ENCODE measurements at places on chromosomes 3 and 15.

DNA sequence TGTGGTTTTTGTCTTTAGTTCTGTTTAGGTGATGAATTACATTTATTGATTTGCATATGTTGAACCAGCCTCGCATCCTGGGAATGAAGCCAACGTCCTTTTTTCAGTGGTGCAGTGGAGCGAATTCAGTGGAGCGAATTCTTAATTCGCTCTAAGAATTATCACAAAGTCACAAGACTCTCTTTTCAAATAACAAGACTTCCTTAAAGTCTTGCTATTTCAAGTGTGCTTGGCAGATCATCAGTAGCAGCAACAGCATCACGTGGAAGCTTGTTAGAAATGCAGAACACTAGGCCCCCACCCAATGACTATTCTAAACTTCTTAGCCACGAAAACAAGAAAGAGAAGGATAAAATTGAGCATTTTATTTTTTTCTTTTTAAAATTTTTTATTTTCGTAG is 58.1 kb upstream of the CD200R1L start:
- DNase-seq: no peak

GRCh38 chr15:75174729-75175128 is 27.0 kb upstream of the C15orf39 start:
- no peak for DNase-seq

DNA sequence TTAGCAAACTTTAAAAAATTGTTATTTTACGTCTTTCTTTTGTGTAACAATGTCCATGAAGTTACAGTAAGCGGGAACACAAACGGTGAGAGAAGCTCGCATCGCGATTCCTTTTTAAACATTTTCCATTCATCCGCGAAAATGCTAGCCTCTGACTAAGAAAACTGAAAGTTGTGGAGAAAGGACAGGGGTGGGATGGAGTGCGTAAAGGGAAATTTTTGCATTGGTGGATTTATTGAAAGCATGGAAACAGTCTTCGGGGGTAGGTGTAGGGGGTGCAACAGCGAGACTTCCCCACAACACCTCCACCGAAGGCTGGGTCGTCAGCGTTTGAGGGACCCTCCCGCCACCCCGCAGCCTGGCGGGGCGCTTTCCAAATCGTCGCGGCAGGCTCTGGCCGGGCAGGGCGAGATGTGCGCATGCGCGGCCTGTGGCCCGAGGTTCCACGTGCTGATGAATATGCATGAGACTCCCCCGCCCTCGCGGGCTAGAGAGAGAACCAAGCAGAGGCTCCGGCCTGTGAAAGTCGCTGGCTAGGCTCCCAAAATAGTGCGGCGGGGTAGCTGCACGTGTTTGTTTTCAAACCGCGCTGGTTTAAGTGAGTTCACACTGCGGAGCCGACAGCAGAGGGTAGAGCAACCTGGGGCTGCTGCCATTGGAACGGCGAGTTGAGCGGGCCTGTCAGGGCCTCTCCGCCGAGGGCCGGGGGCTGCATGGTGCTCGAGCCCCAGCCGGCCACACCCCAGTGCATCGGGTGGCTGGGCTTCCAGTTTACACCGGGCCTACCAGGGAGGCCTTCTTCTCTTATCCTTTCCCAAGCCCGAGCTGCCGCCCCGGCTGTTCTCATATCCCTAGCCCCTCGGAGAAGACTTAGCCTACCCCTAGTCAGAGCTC is 9.9 kb downstream of the ZIC1 start:
- DNase-seq: peak; percentile 23

DNA sequence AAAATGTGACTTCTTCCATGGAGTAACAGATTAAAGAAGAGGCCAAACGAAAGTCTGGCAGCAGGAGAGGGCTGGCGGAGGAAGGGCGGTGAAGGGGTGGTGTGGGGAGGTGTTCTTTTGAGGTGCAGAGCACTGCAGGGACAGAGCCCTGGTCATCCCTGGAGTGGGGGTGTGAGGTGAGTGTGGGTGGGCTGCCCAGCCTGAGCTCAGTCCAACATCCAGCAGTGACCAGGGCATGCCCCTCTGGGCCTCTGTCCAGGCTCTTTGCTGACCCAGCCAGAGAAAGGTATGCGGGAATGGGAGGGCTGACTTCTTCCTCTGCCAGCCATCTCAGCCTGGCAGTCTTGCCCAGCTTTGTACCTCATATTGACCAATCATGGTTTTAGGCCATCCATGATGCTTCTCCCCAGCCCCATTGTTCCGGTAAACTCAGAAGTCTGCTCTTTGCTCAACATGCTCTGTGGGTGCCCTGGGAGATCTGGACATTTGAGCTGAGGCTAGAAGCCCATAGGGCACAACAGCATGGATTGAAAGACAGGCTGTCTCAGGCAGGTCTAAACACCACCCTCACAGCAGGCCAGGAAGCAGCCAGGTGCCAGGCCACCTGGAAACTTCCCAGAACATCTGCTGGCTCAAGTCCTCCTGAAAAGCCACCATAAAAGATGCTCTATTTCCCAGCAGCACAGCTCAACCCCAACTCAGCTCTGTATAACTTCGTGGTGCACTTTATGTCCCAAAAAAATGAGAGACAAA is 25.9 kb upstream of the CXCR6 start:
- no peak for DNase-seq

DNA sequence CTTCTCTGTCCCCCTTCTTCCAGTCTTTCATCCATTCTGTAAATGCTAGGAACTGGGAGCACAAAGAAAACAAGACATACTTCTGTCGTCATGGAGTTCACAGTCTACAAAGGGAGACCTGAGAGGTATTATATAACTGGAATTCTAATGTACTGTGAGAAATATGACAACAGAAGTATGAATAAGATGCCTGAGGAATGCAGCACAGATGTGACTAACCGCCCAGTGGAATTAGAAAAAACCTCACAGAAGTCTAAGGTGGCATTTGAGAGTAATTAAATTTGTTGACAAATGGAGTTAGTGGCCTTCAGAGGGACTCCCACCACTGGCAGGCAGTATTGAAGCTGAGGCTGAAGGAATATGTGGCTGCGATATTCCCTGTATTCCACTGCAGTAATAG is 168.5 kb upstream of the FAM3D start:
- peak; percentile 43 for DNase-seq

DNA sequence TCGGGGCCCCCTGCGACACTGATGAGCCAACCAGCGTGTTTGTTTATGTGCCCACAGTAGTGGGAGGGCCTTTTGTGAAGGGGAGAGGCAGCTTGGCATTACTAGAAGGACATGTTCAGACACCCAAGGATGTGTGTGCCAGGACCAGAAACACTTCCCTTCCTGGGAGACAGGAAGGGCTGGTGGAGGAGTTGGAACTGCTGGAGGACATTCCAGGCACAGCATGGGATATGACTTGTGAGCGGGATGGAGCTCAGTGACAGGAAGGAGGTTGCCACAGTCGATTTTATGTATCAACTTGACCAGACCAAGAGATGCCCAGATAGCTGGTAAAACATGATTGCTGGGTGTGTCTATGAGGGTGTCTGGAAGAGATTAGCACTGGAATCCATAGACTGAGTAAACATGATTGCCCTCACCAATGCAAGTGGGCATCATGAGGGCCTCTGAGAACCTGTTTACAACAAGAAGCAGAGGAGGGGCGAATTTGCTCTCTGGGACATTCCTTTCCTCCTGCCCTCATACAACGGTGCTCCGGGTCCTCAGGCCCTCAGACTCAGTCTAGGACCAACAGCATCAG is 106.4 kb upstream of the TLE3 start:
- DNase-seq: no peak

DNA sequence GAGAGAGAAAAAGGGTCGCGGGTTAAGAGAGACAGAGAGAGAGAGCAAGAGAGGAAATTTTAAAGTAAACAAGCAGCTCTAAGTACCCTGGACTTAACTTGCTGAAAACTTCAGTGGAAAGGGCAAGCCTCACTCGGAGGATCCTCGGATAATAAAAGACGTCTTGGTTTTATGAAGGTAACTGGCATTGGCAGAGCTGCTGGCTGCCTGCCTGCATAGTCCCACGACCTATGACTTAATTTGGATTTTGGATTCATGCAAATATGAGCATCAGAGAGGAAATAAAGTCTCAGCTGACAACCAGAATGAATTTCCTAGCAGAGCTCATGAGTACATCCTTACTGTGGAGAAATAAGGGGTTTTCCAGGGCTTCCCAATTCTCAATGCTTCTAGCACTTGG is 95.1 kb upstream of the PDZRN3 start:
- DNase-seq: no peak

DNA sequence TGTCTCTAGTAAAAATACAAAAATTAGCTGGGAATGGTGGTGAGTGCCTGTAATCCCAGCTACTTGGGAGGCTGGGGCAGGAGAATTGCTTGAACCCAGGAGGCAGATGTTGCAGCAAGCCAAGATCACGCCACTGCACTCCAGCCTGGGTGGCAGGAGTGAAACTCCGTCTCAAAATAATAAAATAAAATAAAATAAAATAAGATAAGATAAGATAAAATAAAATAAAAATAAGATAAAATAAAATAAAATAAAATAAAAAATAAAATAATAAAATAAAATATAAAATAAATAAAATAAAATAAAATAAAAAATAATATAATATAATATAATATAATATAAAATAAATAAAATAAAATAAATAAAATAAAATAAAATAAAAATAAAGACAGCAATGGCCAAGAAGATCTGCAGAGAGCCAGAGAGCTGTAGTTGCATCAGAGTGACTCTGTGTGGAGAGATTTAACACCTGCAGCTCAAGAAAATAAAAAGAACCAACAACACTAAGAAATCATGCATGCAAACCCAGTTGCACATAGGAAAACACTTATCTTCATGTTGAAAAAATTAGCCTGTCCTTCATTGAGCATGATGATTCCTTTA is 25.9 kb downstream of the LIPH start:
- no peak for DNase-seq

DNA sequence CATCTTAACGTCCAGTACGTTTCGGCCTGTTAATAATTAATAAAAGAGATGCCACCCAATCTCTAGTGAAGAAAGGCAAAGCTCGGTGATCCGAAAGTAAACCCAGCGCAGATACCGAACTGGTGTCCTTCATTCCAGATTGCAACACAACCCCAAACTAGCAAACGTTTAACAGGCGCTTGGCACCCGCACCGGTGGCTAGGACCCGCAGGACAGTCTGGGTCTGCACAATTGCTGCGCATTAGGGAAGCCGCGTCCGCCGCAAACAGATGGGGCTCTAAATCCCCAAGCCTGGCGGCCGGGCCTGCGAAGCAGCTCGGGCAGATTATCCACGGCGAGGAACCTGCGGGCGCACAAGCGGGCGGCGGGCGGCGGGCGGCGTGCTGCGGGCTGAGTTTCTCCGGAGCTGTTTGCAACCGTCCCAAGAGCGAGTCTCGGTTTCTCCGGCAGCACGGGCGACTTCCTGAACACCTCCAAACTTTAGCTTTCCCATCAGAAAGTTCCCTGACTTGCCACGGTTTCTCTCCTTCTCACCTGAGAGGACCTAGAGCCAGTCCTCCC is 112.1 kb upstream of the ICE2 start:
- DNase-seq: peak; percentile 54

- peak; percentile 79 for DNase-seq
Observed at GRCh38 chr15:39232512-39232911, 348.4 kb upstream of the THBS1 start.

- peak; percentile 44 for DNase-seq
Observed at GRCh38 chr3:172586436-172586835, 63.2 kb upstream of the TNFSF10 start.

DNA sequence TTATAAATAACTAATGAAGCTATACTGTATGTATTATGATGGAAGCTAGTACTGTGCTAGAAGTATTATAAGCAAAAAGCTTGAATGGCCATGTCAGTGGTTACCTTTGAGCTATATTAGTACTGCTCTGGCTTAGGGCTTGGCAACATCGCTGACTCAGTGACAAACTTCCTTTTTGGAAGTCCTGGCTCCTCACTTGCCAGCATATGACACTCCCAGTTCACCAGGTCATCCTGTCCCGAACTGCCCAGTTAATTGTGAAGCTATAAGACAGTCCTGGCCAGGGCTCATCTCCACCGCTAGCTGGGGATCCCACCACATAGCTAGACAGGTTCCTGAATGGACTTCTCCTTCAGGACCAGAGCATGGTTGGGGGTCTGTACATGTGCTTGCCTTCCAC is 31.9 kb downstream of the RAB8B start:
- DNase-seq: peak; percentile 88

DNA sequence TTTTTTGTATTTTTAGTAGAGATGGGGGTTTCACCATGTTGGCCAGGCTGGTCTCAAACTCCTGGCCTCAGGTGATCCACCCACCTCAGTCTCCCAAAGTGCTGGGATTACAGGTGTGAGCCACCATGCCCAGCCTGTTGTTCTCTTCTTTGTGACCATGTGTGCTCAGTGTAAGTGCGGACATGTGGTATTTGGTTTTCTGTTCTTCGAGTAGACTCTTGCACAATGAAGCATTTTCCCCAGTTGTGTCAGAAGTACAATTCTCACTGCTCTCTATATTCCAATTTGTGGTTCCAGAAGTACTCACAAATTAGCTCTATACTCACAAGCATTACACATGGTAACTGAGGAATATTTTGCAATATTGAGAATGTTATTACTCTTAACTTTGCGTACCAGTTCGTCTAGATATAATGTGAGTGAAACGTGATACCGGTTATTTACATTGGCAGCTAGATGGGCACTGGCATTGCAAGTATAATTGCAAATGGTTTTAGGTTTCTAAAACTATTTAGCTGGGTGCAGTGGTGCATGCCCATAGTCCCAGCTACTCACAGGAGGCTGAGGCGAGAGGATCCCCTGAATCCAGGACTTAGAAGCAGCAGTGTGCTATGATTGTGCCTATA is 34.2 kb upstream of the MTMR14 start:
- DNase-seq: no peak

DNA sequence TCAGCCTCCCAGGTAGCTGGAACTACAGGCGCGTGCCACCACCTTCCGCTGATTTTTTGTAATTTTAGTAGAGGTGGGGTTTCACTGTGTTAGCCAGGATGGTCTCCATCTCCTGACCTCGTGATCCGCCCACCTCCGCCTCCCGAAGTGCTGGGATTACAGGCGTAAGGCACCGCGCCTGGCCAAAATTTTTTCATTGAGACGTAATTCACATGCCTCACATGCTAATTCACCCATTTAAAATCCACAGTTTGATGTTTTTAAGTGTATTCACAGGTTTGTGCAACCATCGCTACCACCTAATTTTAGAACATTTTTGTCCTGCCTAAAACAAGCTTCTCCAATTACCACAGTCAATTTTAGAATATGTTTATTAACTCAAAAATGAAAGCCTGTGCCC is 37.1 kb downstream of the SELENOT start:
- DNase-seq: no peak

DNA sequence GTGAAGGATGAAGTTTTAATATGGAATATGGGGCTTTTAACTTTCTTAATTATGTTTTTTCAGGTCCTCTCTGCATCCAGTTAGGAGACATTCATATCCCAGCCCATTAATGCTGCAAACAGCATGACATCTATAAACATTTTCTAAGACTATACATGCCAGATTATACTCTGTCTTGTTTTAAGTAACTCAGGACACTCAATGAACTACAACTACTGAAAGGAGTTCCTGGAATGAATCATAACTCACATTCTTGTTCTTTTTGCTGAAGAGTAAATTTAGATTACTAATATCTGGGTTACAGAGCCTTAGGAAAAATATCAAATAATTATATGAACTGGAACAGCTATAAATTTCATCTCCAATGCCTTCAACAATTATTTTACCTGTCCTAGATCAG is 167.4 kb downstream of the STAG1 start:
- no peak for DNase-seq

Data from lung microvascular endothelial cell (primary cell).